ENCODE measurements at places on chromosomes 5 and 9. TPM values are rescaled to one million over a fixed set of nuclear protein-coding genes. Genes with fewer than 3 reads are reported as not detected.

The GAS1 gene
- 40.2 TPM for total RNA-seq

The MAST4 gene
- 16.6 TPM for total RNA-seq

The C9orf153 gene
- total RNA-seq: 0.25 TPM

The MYMK gene
- total RNA-seq: not detected

The PPP3R2 gene
- total RNA-seq: not detected

The HTR4 gene
- not detected for total RNA-seq

The PROB1 gene
- total RNA-seq: 1.00 TPM

The AIF1L gene
- 0.25 TPM for total RNA-seq

The NINJ1 gene
- total RNA-seq: 35.1 TPM

The ZNF484 gene
- total RNA-seq: 13.7 TPM

Data from uterine smooth muscle cell (primary cell).